ENCODE measurements at places on chromosomes 6 and 20.

GRCh38 chr6:167098825-167099225 is 24.1 kb upstream of the CCR6 start:
- DNase-seq: no peak

DNA sequence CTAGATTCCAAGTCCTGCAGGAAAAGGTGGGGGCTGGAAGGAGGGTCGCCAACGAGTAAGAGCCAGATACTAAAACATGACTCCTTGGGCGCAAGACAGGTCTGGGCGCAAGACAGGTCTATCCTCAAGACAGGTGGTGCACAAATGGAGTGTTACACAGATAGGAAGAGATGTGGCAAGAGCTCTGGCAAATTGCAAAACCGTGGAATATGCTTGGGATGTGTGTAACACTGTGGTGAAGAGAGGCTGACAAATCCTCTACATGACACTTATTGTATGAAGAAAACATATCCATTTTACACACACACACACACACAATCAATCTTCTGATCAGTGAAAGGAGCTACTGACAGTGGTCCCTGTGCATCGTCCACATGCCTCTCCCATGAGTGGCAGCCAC is 77.6 kb downstream of the TBC1D7 start:
- DNase-seq: no peak

DNA sequence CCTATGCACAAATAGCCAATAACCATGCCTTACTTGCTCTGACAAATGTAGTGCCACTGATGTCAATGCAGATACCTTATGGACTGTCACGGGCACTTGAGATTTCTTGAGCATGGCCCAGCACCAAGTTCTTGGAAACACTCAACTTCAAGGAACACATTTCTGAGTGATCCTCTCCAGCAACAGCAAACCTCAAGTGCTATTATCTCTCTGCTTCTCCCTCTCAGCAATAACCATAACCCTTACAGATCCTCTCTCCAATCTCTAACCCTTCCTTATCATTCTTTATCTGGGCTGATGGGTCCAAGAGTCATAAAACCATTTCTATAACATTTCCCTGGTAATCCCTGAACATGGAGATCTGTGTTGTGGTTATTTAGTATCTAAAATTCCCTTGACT is 266.9 kb upstream of the STXBP5 start:
- no peak for DNase-seq

- no peak for DNase-seq
Measured at GRCh38 chr6:25831532-25832306, at the start of gene SLC17A1. TSS of gene SLC17A1 (minus strand) at chr6:25832052. CDS start at chr6:25830557, 1,495 bp downstream.

GRCh38 chr6:139145661-139146060 is 10.8 kb downstream of the HECA start:
- DNase-seq: no peak

DNA sequence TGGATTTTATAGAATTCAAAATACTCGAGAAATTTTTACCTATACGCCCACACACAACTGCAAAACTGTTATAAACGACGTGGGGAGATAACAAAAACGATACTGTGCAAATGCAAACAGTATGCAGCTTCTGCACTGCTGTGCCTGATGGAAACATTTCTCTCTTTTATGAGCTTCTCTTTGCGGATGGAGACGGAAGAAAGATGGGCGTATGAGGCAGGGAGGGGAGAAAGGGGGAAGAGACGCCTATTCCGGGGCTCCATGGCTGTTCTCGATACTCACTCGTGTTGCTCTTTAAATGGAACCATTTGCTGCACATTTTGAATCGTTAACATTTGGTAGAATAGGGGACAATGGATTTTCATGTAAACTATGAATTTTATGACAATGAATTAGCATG is 69.1 kb upstream of the EXOC2 start:
- no peak for DNase-seq

DNA sequence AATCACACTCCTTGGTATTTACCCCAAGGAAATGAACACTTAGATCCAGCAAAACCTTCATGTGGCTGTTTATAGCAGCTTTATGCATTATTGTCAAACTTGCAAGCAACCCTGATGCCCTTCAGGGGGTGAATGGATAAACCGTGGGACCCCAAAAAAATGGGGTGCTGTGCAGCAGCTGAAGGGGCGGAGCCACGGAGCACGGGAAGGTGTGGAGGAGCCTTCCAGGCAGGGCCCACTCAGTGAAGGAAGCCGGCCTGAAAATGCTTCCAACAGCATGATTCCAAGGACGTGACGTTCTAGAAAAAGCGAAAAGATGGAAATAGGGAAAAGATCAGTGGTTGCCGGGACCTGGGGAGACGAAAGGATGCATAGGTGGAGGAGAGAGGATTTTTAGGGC is 25.6 kb upstream of the FRMD1 start:
- no peak for DNase-seq

DNA sequence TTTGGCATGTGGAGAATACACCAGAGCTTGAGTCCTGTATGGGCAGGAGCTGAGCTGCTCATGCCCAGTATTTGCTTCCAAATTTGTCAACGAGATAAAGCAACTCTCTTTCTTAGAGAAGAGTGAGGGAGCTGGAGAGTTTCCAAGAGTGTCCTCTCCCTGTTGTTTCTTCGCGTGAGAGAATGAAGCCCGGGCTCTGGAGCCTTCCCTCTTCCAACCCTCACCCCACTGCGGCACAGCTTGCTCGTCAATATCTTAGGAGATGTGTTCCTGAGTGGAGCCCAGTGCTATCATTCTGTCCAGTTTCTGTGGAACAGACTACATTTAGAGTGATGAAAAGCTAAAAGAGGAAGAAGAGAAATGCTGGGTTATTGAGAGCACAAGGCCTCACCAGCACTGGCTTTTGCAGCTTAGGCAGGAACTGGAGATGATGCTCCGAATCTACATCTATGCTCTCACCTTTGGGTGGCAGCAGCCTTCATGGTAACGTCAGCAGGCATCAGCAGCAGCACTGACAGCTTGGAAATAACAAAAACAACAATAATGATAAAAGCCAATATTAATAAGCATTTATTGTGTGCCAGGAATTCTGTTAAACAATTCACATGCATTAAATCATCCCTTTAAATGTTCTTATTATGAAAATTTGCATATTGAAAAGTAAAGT is 66.5 kb upstream of the TFB1M start:
- DNase-seq: no peak

DNA sequence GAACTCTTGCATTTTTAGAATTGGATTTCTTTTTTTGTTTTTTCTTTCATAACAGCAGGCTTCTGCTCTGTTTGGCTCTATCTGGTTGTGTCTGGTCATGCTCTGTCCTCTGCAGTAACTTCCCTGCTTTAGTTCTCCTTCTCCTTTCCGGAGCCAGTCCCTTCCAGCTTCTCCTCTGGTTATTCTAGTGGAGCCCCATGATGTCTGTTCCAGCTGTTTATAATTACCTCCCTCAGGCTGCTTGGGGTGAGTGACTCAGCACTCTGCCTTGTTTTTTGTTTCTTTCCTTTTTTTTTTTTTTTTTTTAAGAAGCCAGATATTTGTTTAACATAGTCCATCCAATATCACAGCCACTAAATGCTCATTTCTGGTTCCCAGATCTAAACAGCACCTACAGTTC is 409.6 kb downstream of the MAFB start:
- no peak for DNase-seq

GRCh38 chr6:166228839-166229528 is 61.3 kb upstream of the TBXT start:
- DNase-seq: no peak

DNA sequence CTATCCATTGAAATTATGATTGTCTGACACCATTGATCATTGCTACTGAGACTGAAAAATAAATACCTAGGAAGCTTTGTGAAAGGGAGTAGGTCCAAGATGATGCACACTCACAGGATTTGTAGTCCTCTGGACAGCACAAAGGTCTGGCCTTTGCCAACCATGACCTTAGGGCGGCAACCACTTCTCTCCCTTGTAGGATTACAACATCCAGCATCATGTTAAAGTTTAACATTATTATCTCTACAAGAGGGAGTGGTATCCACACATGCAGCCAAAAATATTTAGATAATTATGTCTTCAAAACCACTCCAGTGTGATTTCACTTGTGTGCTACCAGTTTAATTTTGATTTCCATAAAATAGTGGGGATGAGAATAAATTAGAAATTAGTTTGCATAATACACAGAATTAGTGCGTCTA is 51.1 kb upstream of the NHSL1 start:
- no peak for DNase-seq

GRCh38 chr6:104887350-104887749 is 27.6 kb upstream of the HACE1 start:
- no peak for DNase-seq

DNA sequence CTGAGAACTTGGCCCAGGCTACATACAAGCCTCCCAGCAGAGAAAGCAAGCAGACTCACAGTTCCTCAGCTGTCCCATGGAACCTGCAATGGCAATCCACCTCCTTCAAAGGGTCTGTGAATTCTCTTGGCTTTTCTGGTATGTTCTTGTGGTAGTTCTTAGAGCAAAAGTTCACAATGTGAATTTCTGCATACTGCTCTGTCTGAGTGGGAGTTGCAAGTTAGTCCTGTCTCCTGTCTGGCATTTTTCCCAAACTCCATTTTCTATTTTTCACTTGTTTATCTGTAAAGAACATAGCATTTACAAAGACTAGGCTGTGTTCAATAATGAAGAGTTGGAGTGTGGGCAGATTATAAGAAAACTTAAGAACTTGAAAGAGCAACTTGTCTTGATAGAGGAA is 269.9 kb downstream of the BCKDHB start:
- DNase-seq: no peak

DNA sequence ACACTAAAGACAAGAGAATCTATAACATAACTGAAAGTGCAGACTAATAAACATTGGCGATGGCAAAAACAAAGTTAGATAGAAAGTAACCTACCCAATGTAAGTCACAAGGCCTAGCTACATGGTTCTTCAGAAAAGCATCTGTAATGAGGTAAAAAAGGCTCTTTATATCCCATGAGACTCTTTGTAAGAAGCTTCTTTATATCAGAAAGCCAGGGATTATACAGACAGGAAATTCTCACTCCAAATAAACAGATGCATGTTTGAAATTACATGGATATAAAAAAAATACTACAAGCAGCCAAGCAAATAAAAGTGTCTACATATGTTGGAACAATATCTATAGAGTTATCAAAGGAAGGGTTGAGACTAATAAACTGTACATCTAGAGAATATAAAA is 284.9 kb upstream of the NRSN1 start:
- no peak for DNase-seq

- no peak for DNase-seq
Measured at GRCh38 chr6:144295211-144295610, 10.1 kb downstream of the UTRN start.

DNA sequence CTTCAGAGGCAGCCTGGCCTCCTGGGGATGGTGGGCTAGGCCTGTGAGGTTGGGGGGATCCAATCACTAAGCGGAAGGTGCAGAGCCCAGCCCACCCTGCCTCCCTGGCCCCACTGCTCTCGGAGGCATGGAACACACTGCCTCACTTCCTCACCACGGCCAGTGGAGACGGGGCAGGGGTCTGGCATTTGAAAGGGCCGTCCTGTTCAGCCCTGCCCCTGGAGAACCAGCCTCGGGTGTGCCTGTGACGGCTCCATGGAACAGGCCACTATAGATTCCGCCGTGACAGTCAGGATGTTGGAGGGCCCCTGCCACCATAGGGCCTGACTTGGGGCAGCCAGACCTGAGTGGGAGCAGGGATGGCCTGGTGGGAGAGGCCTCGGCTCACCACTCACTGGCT is 110.2 kb downstream of the DACT2 start:
- no peak for DNase-seq

DNA sequence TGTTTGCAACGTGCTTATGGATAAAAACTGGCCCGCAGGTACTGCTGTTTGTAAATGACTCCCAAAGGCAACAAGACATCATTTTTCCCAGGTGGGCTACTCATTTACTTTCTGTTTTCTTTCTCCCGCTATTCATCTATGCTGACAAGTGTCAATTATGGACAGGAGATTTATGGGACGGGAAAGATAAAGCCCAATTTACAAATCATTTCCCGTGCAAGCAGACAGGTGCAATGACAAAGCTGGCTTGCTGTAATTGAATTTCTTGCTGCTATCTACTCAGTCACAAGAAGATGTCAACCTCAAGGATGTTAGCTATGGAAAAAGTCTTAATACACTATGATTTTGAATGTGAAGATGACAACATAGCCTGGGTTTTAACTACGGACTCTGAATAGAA is 125.5 kb downstream of the EPHA7 start:
- no peak for DNase-seq

DNA sequence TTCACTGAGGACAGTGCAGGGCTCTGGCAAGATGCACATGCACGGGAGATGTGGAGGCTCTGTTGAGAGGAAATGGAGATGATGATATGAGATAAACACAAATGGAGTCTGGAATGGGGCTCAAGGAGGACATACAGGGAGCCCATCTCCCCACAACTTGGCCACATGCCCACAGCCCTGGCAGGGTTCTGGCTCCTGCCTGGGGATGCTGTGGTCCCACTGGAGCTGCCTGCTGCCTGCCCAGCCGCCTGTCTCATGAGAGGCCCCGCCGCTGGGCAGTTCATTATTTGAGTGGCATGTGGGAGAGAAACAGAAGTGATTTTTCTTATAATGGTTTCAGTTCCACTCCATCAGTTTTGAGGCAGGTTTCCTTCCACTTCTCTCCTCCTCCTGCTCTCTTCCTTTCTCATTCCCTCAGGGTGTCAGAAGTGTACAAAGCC is 133.6 kb upstream of the TRAF3IP2 start:
- no peak for DNase-seq

GRCh38 chr6:22530506-22530905 is 38.9 kb upstream of the HDGFL1 start:
- no peak for DNase-seq

DNA sequence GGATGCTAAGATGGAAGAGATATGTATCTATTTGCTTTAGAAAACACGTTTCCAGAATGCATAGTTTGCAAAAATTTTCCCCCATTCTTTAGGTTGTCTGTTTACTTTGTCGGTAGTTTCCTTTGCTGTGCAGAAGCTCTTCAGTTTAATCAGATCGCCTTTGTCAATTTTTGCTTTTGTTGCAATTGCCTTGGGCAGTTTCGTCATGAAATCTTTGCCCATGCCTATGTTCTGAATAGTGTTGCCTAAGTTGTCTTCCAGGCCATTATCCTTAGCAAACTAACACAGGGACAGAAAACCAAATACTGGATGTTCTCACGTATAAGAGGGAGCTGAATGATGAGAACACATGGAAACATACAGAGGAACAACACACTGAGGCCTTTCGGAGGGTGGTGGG is 454.2 kb upstream of the SLC35B3 start:
- DNase-seq: no peak

DNA sequence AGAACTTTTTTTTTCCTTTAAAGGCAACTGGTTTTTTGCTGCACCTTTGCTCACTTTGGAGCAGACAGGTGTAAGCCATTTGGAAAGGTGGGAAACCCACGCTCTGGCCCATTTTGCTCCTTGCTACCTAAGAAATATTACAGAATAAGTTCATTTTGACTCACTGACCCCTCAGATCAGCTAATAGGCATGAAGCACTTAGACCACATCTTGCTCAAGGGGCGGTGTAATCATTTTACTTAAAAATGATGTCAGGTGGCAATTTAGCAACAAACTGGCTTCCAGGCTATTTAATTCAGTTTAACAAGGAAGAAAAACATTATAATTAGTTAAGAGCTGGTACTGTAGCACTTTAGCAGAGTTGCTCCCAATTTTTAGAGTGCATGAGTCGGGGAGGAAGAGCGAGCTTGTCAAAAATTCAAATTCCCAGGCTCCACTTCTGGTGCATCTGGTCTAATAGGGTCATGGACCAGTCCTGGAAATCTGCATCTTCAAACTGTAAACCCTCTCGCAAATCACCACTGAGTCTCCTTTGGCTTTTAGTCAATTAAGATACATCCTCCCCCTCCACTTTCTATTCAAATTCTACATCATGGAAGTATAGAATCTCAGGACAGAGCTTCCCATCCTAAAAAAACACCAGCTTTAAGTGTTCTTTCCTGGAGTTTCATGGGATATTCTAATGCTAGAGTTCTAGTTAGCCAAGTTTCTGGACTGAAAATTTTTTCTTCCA is 38.2 kb downstream of the JAG1 start:
- no peak for DNase-seq

Data from stimulated activated CD4-positive, alpha-beta T cell treated with anti-CD3 and anti-CD28 coated beads, Interleukin-2, amount 100 ng/mL, for 24 hours (primary cell).